ENCODE measurements at places on chromosomes 4 and X. TPM values are rescaled to one million over a fixed set of nuclear protein-coding genes. Genes with fewer than 3 reads are reported as not detected.

DNA sequence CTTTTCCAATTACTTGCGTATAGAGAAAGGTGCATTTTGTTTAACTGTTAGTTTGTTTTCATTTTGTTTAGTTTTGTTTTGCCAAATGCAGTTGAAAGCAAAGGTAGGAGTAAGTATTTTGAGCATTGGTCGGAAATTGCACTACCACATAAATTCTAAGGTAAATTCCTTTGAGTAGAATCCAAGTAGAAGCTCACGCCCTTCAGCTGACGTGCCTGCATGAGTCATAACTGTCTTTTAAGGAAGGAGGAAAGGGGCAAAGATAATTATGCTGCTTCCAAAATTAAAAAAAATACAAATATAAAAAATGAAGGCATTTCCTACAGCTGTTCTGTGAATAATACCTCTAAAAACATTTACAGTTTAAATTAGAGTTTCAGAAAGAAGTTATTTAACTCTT is 110.2 kb upstream of the MYOZ2 start:
- H3K27me3 ChIP-seq = no peaks in the 10 kb centered on the region
- H3K4me1 ChIP-seq = peaks cover 11% of the 10 kb centered on the region
- peak overlapping the region; percentile 81 for H3K27ac ChIP-seq
- DNase-seq = peak; percentile 70
- H3K36me3 ChIP-seq = peaks cover 4% of the 10 kb centered on the region
- no peak overlapping the region for H3K4me3 ChIP-seq

DNA sequence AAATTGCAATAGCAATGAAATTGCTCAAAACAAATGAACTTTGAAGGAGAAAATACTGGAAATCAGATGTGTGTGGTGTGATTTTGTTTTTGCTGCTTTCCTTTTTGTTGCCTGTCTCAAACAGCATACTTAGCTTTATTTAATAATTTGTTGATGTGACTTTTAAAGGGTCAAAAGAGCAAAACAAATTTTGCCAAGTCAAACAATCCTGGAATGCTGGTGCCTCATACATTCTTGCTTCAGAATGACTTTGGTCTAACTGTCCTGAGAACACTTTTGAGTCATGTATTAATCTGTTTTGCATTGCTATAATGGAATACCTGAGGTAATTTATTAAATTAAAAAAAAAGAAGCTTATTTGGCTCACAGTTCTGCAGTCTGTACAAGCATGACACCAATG is 3.4 kb downstream of the PF4V1 start:
- no peak for DNase-seq
- H3K27ac ChIP-seq = no peak overlapping the region
- peaks cover 3% of the 10 kb centered on the region for H3K4me1 ChIP-seq
- H3K36me3 ChIP-seq = no peaks in the 10 kb centered on the region

GRCh38 chr4:104064646-104065577 is 345.1 kb upstream of the TACR3 start:
- no peaks in the 10 kb centered on the region for H3K27me3 ChIP-seq
- H3K4me3 ChIP-seq = no peak overlapping the region
- H3K4me1 ChIP-seq = no peaks in the 10 kb centered on the region
- no peak overlapping the region for H3K27ac ChIP-seq

GRCh38 chrX:47500554-47500953 is 17.5 kb upstream of the ZNF41 start:
- peaks cover 3% of the 10 kb centered on the region for H3K27me3 ChIP-seq
- no peak overlapping the region for H3K4me3 ChIP-seq
- no peaks in the 10 kb centered on the region for H3K36me3 ChIP-seq
- no peak for DNase-seq

The NHS gene
- total RNA-seq = 0.90 TPM

All from IMR-90 (cell line).